ENCODE measurements at places on chromosomes 3 and 15.
A peak's percentile ranks its signal among the peaks of the same experiment; 100 is the strongest.

DNA sequence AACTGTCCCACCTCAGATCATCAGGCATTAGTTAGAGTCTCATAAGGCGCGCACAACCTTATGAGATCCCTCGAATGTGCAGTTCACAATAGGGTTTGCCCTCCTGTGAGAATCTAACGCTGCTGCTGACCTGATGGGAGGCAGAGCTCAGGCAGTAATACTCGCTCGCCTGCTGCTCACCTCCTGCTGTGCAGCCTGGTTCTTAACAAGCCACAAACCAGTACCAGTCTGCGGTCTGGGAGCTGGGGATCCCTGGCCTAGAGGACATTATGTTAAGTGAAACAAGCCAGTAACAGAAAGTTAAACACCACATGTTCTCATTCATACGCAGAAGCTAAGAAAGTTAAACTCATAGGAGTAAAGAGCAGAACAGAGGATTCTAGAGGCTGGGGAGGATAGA lies 47.0 kb downstream of the MAP3K13 start:
- DNase-seq, result no peak

- DNase-seq, result no peak
These were observed 618 bp upstream of the MON1A start for GRCh38 chr3:49930168-49930690.

- DNase-seq, result no peak
These were observed 4.2 kb downstream of the AMOTL2 start for GRCh38 chr3:134369861-134370596.

DNA sequence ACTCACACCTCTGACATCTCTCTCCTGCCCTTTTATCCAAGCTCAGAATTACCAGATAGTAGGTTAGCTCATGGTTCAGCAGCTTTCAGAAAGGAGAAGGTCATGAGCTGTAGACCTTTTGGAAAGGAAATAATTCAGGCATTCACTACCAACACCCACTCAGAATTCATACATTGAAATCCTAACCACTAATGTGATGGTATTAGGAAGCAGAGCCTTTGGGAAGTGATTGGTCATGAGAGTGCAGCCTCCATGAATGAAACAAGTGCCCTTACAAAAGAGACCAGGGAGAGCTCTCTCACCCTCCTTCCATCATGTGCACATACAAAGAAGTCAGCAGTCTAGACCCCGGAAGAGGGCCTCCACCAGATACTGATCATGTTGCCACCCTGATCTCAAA lies 315.8 kb upstream of the CCDC54 start:
- DNase-seq, result no peak

DNA sequence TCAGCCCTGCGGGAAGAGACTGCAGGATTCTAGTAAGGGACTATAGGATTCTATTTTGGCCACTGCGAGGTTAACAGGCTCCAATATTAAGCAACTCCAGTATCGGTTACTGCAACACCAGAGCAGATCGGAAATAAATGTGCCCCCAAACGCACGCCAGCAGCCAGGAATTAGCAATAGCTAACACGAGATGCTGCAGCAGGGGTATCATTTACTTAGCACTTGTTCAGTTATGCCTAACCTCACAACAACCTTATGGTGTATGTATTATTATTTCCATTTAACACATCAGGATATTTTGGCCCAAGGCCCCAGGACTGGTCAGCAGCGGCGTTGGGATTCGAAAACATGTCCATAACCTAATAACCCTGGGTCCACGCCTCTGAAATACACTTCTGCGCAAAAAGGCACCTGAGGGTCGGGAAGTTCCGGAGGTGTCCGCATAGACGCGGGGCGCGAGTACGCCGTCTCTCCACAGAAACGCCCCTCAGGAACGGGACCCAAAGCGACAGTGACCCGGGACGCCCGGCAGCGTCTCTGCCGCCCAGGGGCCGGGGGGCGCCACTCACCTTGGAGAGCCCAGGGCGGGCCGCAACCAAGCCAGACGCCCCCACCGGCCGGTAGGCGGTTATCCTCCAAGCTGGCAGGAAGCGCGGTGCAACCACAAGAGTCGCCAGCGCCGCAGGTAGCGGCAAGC lies 681 bp downstream of the PIK3CB start:
- peak; percentile 3 for DNase-seq

DNA sequence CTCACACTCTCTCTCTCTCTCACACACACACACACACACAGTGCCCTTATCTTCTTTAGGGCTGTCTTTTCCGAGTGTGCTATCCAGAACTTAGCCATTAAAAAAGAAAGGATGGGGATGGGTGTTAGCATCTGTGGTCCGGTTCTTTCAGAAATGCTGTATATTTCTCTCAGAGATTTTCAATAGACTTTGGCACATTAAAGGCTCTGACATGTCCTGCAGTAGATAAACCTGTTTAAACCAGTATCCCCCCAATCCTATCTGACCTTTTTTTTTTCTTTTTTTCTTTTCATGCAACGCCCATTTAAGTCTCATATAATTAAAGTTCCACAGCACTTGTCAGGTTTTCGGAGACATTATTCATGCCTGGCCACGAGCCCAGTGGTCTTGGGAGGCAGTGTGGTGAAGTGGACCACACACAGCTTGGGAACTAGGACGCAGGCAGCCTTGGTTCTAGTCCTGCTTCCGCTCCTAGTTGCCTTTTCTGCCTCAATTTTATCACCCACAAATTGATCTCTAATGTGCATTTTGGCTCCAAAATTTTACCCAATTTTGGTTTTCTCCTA lies 13.3 kb downstream of the CAV3 start:
- no peak for DNase-seq

GRCh38 chr3:170267793-170268192 lies 45.6 kb downstream of the PRKCI start:
- DNase-seq, result no peak

GRCh38 chr3:132354916-132355702 lies 37.9 kb downstream of the ACP3 start:
- no peak for DNase-seq

GRCh38 chr3:151635905-151636304 lies 97.8 kb upstream of the AADACL2 start:
- DNase-seq, result no peak

DNA sequence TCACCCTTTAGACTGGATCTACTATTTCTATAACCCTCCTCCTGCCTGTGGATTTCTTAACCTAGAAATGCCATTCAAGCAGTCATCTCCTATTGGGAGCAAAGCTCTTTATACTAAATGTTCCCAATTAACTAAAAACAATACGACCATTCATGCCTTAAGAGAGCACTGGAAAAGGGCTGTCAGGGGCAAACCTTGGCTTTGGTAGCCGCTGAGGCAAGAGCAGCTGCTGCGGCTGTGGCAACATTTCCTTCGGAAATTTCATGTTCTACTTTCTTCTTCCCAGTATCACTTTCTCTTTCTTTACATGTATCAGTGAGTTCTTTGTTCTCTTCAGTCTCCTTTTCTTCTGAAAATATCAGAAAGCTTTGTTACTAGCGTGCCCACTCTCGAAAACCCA lies 56.3 kb upstream of the CSPG5 start:
- DNase-seq, result no peak

- no peak for DNase-seq
These were observed 44.3 kb downstream of the RAB6B start for GRCh38 chr3:133851266-133851906.

GRCh38 chr3:96959901-96960641 lies 145.7 kb downstream of the EPHA6 start:
- peak; percentile 65 for DNase-seq

Data from NCI-H460 (cell line).